ENCODE measurements at places on chromosomes 2 and 18. TPM values are rescaled to one million over a fixed set of nuclear protein-coding genes. Genes with fewer than 3 reads are reported as not detected.

DNA sequence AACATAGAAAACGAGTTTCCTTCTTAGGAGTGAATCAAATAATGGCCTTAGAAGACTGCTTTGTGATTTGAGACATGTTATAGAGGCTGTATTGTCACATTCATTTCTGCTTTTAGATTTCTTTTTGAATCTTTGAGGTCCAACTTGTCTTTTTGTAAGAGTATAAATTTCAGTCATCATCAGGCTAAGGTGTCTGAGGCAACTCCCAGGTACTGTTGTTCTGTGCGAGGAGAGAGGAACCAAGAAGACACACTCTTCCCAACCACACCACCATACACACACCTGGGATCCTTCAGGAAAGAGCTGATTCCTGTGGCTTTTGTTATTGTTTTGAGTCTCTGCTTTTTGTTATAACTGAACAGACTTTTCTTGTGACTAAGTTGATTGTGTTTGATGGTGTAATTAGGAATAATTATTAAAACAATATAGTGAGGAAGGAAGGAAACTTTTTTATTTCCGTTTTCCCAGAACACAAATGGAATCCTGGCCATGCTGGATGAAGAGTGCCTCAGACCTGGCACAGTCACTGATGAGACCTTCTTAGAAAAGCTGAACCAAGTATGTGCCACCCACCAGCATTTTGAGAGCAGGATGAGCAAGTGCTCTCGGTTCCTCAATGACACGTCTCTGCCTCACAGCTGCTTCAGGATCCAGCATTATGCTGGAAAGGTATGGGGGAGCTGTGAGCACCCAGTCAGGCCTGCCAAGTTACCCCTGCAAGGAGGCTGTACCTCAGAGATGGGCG, 140.4 kb downstream of the MYO1B start:
- no peak for DNase-seq

GRCh38 chr2:43074592-43075053, 151.8 kb downstream of the ZFP36L2 start:
- DNase-seq, result no peak

DNA sequence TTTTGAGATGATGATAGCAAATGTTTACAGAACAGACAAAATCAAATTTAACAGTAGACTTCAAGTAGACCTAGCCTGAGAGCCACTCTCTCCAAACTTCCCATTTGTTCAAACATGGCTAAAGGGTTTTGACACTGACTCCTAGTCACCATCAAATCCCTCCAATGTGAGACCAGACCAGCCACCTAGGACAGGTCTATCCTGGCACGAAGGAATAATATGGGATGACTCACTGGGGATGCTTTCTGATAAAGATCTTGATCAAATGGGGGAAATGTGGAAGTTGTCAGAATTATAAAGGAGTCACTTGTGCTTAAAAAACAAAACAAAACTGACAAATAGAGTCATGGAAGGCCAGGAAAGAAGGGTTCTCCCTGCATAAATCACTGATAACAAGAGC, 95.7 kb downstream of the EDAR start:
- DNase-seq, result no peak

DNA sequence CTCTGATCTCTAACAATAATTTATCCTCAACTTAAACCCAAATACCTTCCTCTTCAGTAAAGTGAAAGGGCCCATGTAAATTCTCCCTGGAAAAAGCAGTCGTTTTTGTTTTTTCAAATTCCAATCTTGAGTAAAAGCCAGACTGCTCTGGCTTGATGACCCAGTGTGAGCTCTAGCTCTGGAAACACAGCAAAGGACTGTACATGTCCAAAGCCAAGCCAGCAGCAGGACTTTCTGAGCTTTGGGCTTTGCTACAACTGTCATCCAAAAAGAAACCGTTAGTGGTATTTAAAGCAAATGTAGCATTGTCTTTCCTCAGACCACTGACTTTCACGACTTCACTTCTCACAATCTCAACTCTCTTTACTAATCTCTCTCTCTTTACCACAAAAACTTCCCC, 25.4 kb downstream of the SH3YL1 start:
- DNase-seq, result no peak

GRCh38 chr2:147698166-147698565, 146.7 kb upstream of the ACVR2A start:
- DNase-seq, result no peak

DNA sequence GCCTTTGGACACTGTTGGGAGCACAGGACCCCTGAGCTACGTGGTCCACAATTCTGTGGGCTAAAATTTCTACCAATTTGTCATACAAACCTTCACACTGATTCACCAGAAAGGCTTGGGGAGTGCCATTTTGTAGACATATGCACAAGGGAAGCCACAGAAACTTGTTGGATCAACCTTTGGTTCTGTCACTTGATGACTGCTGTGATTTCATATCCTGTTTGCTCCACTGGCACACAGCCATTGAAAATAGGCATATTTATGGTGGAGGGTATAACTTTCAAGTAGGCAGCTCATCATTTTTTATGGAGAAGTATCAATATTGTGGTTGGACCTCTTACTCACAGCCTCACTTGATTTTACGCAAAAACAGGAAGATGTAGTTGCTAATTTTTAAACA, 10.5 kb downstream of the NAPG start:
- DNase-seq, result no peak

DNA sequence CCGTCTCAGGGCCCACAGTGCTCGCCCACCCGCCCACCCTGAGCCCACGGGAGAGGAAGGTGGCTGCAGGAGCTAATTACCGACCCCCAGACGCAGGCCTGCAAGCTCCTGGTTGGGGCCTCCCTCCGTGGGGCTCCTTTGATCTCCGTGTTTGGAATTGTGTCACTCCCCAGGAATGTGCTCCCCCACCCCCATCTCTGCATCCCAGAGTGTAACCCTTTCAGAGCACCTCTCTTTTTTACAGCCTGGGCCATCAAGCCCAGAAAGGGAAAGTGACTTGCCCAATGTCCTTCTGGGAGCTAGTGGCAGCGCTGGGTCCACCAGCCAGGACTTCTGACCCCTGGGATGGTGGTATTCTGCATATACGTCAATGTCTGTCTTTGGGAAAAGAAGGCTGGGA, 335.1 kb downstream of the CYRIA start:
- DNase-seq, result no peak

DNA sequence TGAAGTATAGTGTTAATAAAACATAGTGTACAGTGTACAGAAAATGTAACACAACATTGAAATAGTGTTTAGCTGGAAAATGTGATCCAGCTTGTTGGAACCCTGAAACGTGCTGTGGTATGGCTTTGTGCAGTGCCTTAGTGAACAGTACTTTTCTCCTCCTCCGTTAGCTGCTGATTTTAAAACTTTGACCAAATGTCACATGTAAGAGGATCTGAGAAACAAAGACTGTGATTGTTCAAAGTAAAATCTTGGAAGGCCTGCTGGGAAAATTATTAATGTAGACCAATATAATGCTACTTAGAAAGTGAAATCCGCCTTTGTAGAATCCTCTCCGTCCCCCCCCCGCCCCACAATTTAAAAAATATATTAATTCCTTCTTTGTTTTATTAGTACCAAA, 911 bp upstream of the KCNJ13 start:
- DNase-seq, result no peak

DNA sequence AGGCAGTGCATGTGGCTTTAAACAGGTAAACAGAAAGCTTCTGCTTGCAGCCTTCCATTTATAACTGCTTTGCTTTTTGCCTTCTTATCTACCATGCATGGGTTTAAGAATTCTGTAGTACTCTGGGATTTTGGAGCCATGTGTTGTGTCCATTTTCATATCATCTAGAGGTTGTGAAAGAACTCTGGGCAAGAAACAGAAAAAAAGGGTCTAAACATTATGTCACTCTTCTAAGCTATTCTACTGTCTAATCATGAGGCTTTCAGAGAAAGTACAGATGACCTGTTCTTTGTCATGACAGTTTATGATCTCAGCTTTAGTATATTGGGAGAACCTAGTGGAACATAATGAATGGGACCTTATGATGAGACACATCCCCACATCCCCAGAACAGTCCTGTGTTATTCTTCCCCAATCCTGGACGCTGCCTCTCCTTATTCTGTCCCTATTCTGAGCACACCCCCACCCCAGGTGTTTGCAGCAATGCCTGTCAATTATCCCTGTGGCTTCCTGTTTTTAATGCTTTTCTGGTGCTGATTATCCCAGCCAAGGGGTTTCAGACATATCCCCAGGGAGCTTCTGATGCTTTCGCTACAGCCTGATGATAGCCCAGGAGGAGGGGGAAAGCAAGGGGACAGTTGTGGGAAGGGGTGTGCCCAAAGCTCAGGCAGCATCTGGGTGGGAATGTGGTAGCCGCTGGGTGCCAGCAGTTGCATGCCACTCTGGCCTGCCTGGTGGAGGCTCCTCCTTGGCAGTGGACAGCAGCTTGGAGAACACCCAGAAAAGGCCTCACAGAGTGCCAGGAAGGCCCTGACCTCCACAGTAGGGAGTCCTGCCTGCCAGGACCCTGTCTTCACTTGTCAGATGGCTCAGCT, 169.5 kb upstream of the MAP3K20 start:
- no peak for DNase-seq

DNA sequence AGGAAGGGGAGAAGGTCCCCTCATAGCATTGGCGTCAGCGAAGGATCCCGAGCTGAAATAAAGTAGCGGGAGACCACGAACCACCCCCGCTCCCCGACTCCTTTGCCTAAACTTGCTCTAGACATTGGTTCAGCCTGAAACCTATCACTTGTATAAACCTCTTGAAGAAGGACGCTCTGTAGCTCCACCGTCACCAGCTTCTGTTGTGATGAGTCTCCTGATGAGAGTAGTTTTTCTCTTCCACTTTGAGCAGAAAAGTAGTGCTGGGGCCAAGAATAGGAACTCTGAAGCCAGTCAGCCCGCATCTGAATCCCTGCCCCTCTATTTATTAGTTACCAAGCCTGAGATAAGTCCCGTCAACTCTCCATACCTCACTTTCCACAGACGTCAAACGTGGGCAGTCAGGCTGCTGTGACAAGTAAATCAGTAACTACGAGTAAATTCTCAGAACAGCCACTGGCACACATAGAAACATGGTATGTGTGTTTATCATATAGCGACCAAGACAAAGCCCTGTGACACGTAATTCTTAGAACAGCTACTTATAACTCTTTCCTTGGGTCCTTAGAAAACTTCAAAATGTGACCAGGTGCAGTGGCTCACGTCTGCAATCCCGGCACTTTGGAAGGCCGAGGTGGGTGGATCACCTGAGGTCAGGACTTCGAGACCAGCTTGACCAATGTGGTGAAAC, 61.7 kb downstream of the CD226 start:
- peak; percentile 41 for DNase-seq

GRCh38 chr2:238598802-238599530, 172.2 kb downstream of the ASB1 start:
- DNase-seq, result no peak

- no peak for DNase-seq
Measured at GRCh38 chr2:42030200-42030759, 17.5 kb upstream of the PKDCC start.

GRCh38 chr2:180196419-180196977, 189.4 kb upstream of the CWC22 start:
- no peak for DNase-seq

Gene BUB1
- 141 TPM for total RNA-seq

Gene NEMP2
- total RNA-seq, result 23.5 TPM

Gene ZNF385B
- total RNA-seq, result not detected

Gene ANKRD44
- total RNA-seq, result 223 TPM

Gene MROH2A
- not detected for total RNA-seq

Gene UCN
- 2.8 TPM for total RNA-seq

Gene FIGN
- not detected for total RNA-seq

Measured in activated CD4-positive, alpha-beta T cell treated with anti-CD3 and anti-CD28 coated beads, Interleukin-2, amount 10 ng/mL, durations not matched to agents 7 days and 5 days (primary cell).